ENCODE measurements at places on chromosomes 5 and 9. TPM values are rescaled to one million over a fixed set of nuclear protein-coding genes. Genes with fewer than 3 reads are reported as not detected.

DNA sequence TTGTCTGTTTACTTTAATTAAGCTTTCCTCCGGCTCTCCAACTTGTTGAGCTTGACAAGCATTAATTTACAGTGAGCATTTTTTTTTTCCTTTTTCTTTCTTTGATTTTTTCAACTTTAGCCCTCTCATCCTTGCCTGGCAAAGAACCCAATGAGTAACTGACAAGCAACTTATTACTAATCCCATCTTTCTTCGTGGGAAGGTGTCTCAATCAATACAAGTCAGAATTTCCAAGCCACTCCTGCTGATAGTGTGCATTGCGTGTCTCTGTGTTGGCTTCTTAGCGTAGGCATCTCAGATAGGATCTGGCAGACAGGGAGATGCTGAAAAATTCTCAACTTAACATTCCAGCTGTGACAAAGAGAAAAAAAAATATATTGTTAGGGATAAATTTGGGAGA, 527.7 kb upstream of the WWC1 start:
- H3K4me3 ChIP-seq, result no peak overlapping the region
- H3K4me1 ChIP-seq, result peaks cover 23% of the 10 kb centered on the region
- peak; percentile 41 for DNase-seq

GRCh38 chr5:38613490-38613889, 57.0 kb upstream of the LIFR start:
- no peaks in the 10 kb centered on the region for H3K27me3 ChIP-seq
- H3K4me3 ChIP-seq, result no peak overlapping the region
- DNase-seq, result no peak
- H3K27ac ChIP-seq, result no peak overlapping the region
- H3K4me1 ChIP-seq, result peaks cover 9% of the 10 kb centered on the region

- DNase-seq, result peak; percentile 2
- H3K4me1 ChIP-seq, result no peaks in the 10 kb centered on the region
Observed at GRCh38 chr5:68464424-68464823, 248.9 kb downstream of the PIK3R1 start.

GRCh38 chr5:128920345-128921215, 44.7 kb upstream of the SLC27A6 start:
- H3K36me3 ChIP-seq, result no peaks in the 10 kb centered on the region
- H3K4me3 ChIP-seq, result no peak overlapping the region
- DNase-seq, result peak; percentile 74
- no peaks in the 10 kb centered on the region for H3K27me3 ChIP-seq
- no peak overlapping the region for H3K27ac ChIP-seq

- peaks cover 19% of the 10 kb centered on the region for H3K27me3 ChIP-seq
- no peaks in the 10 kb centered on the region for H3K4me1 ChIP-seq
- no peak overlapping the region for H3K4me3 ChIP-seq
- no peak for DNase-seq
Observed at GRCh38 chr5:1245905-1246576, 20.9 kb downstream of the SLC6A18 start.

STKLD1 gene
- 4.1 TPM for total RNA-seq

DNA sequence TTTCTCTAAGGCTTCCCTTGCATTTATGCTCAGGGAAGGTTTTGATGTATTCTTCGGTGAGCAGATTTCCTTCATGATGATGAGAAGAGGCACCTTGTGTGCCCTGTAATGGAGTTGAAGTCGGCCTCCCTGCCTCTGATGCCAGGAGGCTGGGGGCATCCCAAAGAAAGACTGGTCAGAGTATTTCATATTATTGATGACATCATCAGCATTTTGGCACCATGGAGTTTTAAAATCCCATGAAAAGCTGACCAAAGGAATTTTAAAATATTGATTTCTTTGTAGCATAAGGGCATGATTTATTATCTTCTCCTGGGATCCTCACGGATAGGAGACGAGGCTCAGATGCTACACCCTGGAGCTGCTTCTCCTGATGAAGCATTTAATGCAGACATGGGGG, 231.2 kb upstream of the IRX1 start:
- no peaks in the 10 kb centered on the region for H3K36me3 ChIP-seq
- no peak for DNase-seq
- H3K4me1 ChIP-seq, result no peaks in the 10 kb centered on the region
- no peaks in the 10 kb centered on the region for H3K27me3 ChIP-seq
- H3K4me3 ChIP-seq, result no peak overlapping the region

- H3K27me3 ChIP-seq, result 0 out of 2 replicates have a peak, but pooled peaks cover 5% of the 10 kb centered on the region
- no peak overlapping the region for H3K4me3 ChIP-seq
- no peak for DNase-seq
- no peaks in the 10 kb centered on the region for H3K36me3 ChIP-seq
- H3K27ac ChIP-seq, result no peak overlapping the region
- no peaks in the 10 kb centered on the region for H3K4me1 ChIP-seq
Observed at GRCh38 chr5:110346893-110347358, 379.5 kb downstream of the TMEM232 start.

DNA sequence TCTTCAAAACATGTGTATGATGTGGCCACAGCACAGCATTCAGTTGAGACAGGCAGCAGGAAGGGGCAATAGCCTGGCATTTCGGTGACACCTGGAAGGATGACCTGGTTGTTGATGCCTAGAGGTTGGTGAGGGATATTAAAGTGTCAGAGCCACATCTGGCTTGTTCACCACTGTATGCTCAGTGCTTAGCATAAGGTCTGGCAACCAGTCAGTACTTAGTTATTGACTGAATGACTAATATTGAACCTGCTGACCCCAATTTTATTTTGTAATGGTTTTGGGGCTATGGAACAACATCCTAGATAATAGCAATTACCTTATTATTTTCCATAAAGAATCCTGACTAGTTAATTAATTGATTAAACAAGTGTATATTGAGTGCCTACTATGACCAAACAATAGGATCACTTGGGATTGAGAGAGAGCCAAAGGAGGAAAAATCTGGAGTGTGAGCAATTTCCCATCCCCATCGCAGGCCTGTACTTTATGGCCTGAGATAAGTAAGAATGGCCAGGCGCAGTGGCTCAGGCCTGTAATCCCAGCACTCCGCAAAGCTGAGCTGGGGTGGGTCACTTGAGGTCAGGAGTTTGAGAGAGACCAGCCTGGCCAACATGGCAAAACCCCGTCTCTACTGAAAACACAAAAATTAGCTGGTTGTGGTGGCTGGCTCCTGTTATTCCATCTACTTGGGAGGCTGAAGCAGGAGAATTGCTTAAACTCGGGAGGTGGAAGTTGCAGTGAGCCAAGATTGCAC, 85.4 kb upstream of the PLPP1 start:
- H3K36me3 ChIP-seq, result no peaks in the 10 kb centered on the region
- peak; percentile 6 for DNase-seq
- H3K4me1 ChIP-seq, result no peaks in the 10 kb centered on the region
- no peaks in the 10 kb centered on the region for H3K27me3 ChIP-seq

SLC1A1 gene
- total RNA-seq, result 4.8 TPM

- H3K4me3 ChIP-seq, result no peak overlapping the region
- no peak overlapping the region for H3K27ac ChIP-seq
- peaks cover 15% of the 10 kb centered on the region for H3K4me1 ChIP-seq
- DNase-seq, result no peak
- no peaks in the 10 kb centered on the region for H3K27me3 ChIP-seq
Observed at GRCh38 chr5:159854916-159855315, 61.4 kb upstream of the ADRA1B start.

- no peak overlapping the region for H3K27ac ChIP-seq
- no peaks in the 10 kb centered on the region for H3K27me3 ChIP-seq
- DNase-seq, result no peak
- H3K4me3 ChIP-seq, result no peak overlapping the region
Observed at GRCh38 chr9:114729706-114730105, 47.7 kb upstream of the TEX48 start.

DNA sequence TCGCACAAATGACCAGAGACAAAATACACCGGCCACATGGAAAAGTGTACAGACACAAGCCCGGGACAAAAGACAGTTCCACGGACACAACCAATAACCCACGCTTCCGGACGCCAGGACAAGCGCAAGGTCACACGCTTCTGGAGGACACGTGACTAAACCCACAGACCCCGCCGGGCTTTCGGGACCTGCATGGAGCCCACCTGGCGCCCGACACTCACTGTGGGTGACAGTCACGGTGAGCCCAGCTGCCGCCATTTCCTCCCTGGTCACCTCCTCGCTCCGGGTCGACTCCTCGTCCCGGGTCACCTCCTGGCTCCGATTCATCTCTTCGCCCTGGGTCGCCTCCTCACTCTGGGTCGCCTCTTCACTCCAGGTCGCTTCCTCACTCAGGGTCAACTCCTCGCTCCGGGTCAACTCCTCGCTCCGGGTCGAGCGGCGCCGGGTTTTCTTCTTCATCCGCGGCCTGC, 470 bp downstream of the BAG1 start:
- H3K4me1 ChIP-seq, result peaks cover 19% of the 10 kb centered on the region
- DNase-seq, result no peak
- peaks cover 36% of the 10 kb centered on the region for H3K36me3 ChIP-seq
- H3K4me3 ChIP-seq, result peak overlapping the region; percentile 91

DNA sequence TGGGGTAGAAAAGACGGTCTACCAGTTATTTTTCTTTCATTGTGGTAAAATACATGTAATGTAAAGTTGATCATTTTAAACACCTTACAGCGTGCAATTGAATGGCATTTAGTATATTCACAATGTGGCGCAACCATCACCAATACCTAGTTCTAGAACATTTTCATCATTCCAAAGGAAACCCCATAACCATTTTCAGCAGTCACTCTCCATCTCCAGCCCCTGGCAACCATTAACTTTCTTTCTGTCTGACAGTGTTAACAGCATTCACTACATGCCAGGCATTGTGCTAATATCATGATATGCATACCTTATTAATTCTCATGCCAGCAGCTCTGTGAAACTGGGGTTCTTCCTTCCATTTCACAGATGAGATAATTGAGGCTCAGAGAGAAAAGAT, 32.0 kb downstream of the PTGS1 start:
- H3K36me3 ChIP-seq, result no peaks in the 10 kb centered on the region
- no peak overlapping the region for H3K27ac ChIP-seq
- H3K4me3 ChIP-seq, result no peak overlapping the region
- peaks cover 5% of the 10 kb centered on the region for H3K4me1 ChIP-seq
- no peaks in the 10 kb centered on the region for H3K27me3 ChIP-seq

GABBR2 gene
- total RNA-seq, result 0.44 TPM

- no peak overlapping the region for H3K27ac ChIP-seq
- H3K27me3 ChIP-seq, result no peaks in the 10 kb centered on the region
- DNase-seq, result peak; percentile 82
- peaks cover 44% of the 10 kb centered on the region for H3K4me1 ChIP-seq
- H3K36me3 ChIP-seq, result no peaks in the 10 kb centered on the region
- no peak overlapping the region for H3K4me3 ChIP-seq
Observed at GRCh38 chr5:106964132-106964531, 706.6 kb downstream of the EFNA5 start.

- no peak overlapping the region for H3K4me3 ChIP-seq
- peaks cover 18% of the 10 kb centered on the region for H3K4me1 ChIP-seq
- no peaks in the 10 kb centered on the region for H3K36me3 ChIP-seq
- DNase-seq, result no peak
- no peaks in the 10 kb centered on the region for H3K27me3 ChIP-seq
- H3K27ac ChIP-seq, result no peak overlapping the region
Observed at GRCh38 chr5:154273028-154273617, 82.6 kb downstream of the GALNT10 start.

GRCh38 chr9:65403721-65404120, 118.7 kb upstream of the FOXD4L5 start:
- H3K36me3 ChIP-seq, result no peaks in the 10 kb centered on the region
- H3K4me3 ChIP-seq, result no peak overlapping the region
- no peaks in the 10 kb centered on the region for H3K27me3 ChIP-seq
- no peak overlapping the region for H3K27ac ChIP-seq

DNA sequence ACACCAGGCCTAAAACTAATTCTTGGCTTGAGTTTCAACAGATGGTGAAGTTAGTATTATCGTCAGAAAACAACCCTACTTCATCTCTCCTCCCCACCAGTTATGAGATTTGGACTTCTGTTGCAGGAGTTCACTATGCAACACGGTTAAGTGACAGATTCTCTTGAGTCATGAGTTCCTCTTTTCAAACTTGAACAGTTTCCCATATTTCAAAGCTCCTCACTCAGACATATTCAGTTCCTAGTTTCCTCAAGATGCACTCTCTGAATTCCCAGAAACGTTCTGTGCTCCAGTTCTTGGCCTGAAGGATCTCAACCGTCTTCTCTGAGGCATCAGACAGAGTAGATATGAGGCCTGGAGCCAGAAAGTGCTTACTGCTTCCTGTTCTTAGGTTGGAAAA, 7.3 kb upstream of the PTGER4 start:
- H3K4me1 ChIP-seq, result peaks cover 14% of the 10 kb centered on the region
- no peaks in the 10 kb centered on the region for H3K27me3 ChIP-seq
- no peak for DNase-seq
- no peaks in the 10 kb centered on the region for H3K36me3 ChIP-seq
- H3K27ac ChIP-seq, result no peak overlapping the region

TXNDC8 gene
- not detected for total RNA-seq

- H3K4me3 ChIP-seq, result no peak overlapping the region
- 0 out of 2 replicates have a peak, but pooled peaks cover 11% of the 10 kb centered on the region for H3K4me1 ChIP-seq
- H3K27ac ChIP-seq, result no peak overlapping the region
Observed at GRCh38 chr9:75085640-75086039, 2.3 kb downstream of the NMRK1 start.

DNA sequence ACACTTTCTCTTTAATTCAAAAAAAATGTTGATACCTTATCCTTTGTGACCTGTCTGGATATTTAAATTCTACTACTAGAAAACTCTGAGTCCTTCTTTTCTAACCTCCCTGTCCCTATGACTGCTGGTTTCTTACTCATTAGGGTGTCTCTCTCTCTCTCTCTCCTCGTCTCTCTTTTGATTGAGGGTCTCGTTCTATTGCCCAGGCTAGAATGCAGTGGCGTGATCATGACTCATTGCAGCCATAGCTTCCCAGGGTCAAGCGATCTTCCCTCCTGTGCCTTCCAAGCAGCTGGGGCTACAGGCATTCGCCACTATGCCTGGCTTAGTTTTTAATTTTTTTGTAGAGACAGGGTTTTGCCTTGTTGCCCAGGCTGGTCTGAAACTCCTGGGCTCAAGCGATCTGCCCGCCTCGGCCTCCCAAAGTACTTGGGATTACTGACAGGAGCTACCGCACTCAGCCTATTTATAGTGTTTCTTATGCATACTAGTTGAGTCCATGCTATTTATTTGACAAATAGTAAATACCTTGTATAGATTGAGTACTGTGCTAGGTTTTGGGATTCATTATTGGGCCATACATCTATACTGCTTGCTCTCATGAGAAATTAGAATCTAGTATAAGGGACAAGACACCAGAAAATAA, 61.9 kb downstream of the NSD1 start:
- DNase-seq, result no peak
- no peaks in the 10 kb centered on the region for H3K27me3 ChIP-seq
- no peak overlapping the region for H3K27ac ChIP-seq
- H3K4me3 ChIP-seq, result no peak overlapping the region

SH2D3C gene
- total RNA-seq, result 0.26 TPM

FAM114A2 gene
- total RNA-seq, result 6.0 TPM
